ENCODE measurements at places on chromosomes 3 and 15. TPM values are rescaled to one million over a fixed set of nuclear protein-coding genes. Genes with fewer than 3 reads are reported as not detected.

The GPR87 gene
- polyA plus RNA-seq: not detected

DNA sequence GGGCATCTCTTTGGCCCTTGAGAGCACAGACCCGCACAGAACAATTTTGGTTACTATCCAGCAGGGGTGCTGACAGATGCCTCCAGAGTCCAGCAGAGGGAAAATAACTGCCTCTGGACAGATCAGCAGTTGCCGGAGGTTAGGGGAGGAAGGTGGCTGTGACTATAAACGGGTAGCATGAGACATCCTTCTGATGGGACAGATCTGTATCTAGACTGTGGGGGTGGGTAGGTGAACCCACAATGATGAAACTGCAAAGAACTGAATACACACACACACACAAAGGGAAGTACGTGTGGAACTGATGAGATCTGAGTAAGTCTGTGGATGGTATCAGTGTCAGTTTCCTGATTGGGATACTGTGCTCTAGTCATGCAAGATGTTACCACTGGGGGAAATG is 21.2 kb downstream of the ADAMTS7 start:
- DNase-seq: no peak

The ATP13A5 gene
- 0.22 TPM for polyA plus RNA-seq

The CHRFAM7A gene
- polyA plus RNA-seq: 5.3 TPM

GRCh38 chr3:162992741-162993140 is 1496.1 kb downstream of the OTOL1 start:
- no peak for DNase-seq

The TM4SF18 gene
- 28.8 TPM for polyA plus RNA-seq

GRCh38 chr3:23519314-23520208 is 286.2 kb upstream of the UBE2E1 start:
- DNase-seq: no peak

All from renal pelvis (tissue), 12 donors.